ENCODE measurements at places on chromosomes 12 and 14.

DNA sequence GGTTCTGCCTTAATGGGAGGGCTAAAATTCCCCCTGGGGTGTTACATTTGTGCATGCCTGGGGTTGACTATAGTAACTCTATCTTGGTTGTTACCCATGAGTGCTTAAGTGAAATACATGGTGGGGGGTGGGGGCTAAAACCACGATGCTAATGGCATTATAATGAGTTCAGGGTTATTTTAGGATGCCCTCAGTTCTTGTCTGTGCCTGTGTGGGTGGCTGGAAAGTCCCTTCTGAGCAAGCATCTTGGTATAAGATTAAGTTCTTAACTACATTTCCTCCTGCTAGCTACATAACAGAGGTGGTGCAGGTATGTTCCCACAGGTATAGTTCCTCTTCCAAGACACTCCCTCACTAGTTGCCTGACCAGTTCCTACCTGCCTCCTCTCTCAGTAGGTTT is 822.3 kb downstream of the LRFN5 start:
- peak; percentile 94 for ATAC-seq

GRCh38 chr14:71933001-71933587 is 865 bp downstream of the RGS6 start:
- no peak for ATAC-seq

- no peak for ATAC-seq
These were observed 279.4 kb downstream of the FOXN3 start for GRCh38 chr14:89137526-89138163.

DNA sequence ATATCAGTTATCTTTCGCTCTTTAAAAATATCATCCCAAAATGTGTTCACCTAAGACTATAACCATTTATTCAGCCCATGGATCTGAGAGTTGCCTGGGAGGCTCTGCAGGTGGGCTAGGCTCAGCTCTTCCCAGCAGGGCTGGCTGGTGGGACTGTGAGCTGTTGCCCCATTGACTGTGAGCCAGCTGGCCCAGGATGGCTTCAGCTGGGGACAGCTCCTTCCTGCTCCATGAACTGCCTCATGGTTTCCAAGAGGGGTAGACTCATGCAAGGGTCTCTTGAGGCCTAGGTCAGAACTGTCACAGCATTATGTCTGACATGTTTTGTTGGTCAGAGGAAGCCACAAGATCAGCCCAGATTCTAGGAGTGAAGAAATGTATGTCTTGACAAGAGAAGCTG is 114.1 kb upstream of the E2F7 start:
- ATAC-seq: no peak

All from stimulated activated memory B cell treated with anti-CD40 and anti-IgM and Interleukin-4, amounts not matched to agents 10 μg/mL and 1 μg/mL and 100 μg/mL, for 72 hours (primary cell).